Activated CD4-positive, alpha-beta memory T cell treated with anti-CD3 and anti-CD28 coated beads, Interleukin-2, amount 10 ng/mL, durations not matched to agents 7 days and 5 days (primary cell): ENCODE measurements at places on chromosomes 7 and 10.

GRCh38 chr10:6009150-6009549 lies 31.8 kb upstream of the IL15RA start:
- H3K4me1 ChIP-seq, result peaks cover 36% of the 10 kb centered on the region
- H3K36me3 ChIP-seq, result peaks cover 50% of the 10 kb centered on the region
- H3K27ac ChIP-seq, result no peak overlapping the region
- no peak for DNase-seq

GRCh38 chr10:110207805-110208613 lies 604 bp downstream of the MXI1 start:
- peaks cover 18% of the 10 kb centered on the region for H3K27me3 ChIP-seq
- peaks cover 31% of the 10 kb centered on the region for H3K4me1 ChIP-seq
- peak overlapping the region; percentile 97 for H3K4me3 ChIP-seq
- H3K36me3 ChIP-seq, result peaks cover 13% of the 10 kb centered on the region
- peak overlapping the region; percentile 91 for H3K27ac ChIP-seq

DNA sequence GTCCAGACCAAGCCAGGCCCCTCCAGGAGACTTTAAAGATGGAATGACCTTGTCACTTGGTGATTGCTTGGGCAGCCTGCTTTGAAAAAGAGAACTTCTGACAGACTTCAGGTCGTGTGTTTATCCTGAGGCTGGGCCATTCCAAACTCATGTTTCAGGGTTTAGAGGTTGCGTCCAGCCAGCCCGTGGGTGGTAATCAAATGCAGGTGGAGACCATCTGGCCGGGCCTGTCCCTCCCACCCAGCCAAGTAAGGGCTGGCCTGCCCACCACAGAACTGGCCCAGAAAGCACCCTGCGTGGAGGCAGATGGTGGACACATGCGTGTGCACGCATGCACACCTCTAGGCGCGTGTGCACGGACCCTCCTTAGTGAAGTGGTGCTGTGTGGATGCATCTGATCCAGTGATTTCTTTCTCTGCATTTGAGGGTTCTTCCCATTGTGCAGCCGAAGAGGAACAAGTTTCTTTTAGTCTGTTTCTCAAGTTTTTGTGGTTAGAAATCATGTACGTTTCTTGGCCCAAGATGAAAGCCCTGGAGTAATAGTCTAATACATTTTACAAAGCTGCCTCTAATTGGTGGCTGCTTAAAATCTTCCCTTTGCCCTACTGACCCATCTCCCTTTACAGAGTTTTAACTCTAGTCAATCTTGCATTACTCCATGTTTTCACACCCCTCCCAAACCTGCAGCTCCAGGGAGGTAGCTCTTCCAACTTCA lies 43.0 kb downstream of the SUFU start:
- peaks cover 12% of the 10 kb centered on the region for H3K36me3 ChIP-seq
- H3K4me3 ChIP-seq, result no peak overlapping the region
- no peaks in the 10 kb centered on the region for H3K27me3 ChIP-seq
- DNase-seq, result no peak
- peaks cover 7% of the 10 kb centered on the region for H3K4me1 ChIP-seq

DNA sequence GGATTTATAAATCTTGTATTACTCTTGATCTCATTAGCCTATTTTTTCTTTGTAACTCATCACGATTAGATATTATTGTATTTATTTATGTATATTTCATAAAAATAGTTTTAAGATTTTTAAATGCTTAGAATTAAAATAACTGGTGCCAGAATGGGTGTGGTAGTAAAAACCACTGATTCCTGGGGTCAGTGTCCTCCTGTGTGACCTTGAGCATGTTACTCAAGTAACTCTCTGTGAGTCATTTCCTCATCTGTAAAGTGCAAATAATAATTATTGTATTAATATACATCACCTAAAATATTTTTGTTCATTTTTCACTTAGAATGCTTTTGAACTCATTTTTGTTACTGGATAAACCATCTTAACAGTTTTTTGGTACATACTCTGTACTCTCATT lies 91.3 kb upstream of the TMEM229A start:
- no peaks in the 10 kb centered on the region for H3K4me1 ChIP-seq
- H3K27me3 ChIP-seq, result no peaks in the 10 kb centered on the region
- no peak for DNase-seq
- H3K36me3 ChIP-seq, result no peaks in the 10 kb centered on the region
- no peak overlapping the region for H3K4me3 ChIP-seq
- H3K27ac ChIP-seq, result no peak overlapping the region

- H3K4me1 ChIP-seq, result peaks cover 29% of the 10 kb centered on the region
- no peak for DNase-seq
- H3K36me3 ChIP-seq, result peaks cover 16% of the 10 kb centered on the region
- H3K27ac ChIP-seq, result no peak overlapping the region
These were observed 47.5 kb downstream of the BRAF start for GRCh38 chr7:140877249-140877524.

- no peak for DNase-seq
- H3K4me3 ChIP-seq, result no peak overlapping the region
- H3K27ac ChIP-seq, result no peak overlapping the region
- H3K27me3 ChIP-seq, result no peaks in the 10 kb centered on the region
- no peaks in the 10 kb centered on the region for H3K36me3 ChIP-seq
These were observed 889.3 kb upstream of the CELF2 start for GRCh38 chr10:10128387-10128786.
